ENCODE measurements at places on chromosomes 3 and 15. TPM values are rescaled to one million over a fixed set of nuclear protein-coding genes. Genes with fewer than 3 reads are reported as not detected.

DNA sequence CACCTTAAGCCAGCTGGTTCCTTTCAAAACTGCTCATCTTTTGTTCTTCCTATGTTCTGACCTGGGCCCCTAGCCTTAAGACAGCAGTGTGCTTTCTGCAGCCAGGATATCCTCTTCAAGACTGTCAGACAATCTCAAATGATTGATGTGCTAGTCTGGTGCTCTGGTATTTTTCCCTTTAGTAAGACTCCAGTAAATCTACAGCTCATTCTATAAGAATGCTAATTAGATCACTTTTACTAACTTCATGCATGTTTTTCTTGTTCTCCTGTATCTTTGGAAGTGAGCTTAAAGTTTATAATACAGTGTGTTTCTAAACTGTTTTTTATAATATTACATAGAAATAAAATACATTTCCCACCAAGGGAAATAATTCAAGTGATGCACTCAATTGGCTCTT lies 220.9 kb upstream of the NANOGP8 start:
- no peak overlapping the region for H3K4me3 ChIP-seq
- no peaks in the 10 kb centered on the region for H3K4me1 ChIP-seq
- no peak for DNase-seq
- no peak overlapping the region for H3K27ac ChIP-seq
- H3K36me3 ChIP-seq, result no peaks in the 10 kb centered on the region

- no peaks in the 10 kb centered on the region for H3K27me3 ChIP-seq
- no peaks in the 10 kb centered on the region for H3K4me1 ChIP-seq
- no peak for DNase-seq
- H3K27ac ChIP-seq, result no peak overlapping the region
- no peak overlapping the region for H3K4me3 ChIP-seq
- peaks cover 63% of the 10 kb centered on the region for H3K36me3 ChIP-seq
These were observed 91.5 kb downstream of the STT3B start for GRCh38 chr3:31624083-31624709.

DNA sequence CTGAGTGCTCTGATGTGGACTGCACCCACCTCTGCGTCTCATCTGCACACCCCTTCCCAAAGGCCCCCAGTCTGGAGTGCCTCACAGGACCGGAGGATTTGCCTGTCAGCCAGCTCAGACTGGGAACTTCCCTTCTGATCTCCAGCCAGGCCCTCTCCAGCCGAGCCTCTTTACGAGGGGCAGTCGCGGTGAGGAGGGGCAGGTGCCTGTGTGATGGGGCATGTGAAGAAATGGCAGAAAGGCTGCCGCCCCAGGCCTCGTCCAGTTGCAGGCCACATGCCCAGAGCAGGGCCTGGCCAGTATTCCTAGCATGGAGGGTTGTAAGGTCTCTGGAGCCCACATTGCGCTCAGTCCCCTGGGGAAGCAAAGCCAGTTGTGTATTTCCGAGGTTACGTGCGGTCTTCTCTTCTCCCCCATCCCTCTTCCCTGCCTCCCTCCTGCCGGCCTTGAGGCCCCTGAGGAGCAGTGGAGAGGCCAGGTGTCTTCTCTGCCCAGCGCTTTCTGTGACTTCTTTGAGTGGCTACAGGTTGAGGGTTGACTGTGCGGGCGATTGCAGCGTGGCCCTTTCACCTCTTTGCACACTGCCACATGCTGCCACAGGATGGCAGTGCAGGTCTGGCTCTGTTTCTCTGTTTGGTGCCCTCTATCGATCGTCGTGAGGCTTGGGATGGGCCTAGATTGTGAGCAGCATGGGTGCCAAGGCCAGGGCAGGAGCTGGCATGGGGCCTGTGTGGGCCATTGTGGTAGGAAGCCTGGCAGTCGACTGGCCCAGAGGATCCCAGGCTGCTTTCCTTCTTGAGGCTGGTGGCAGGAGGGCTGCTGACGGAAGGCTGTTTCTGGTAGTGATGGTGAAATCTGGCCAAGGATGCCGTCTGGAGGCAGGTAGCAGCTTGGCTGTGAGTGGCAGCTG lies 5.3 kb downstream of the CLK3 start:
- H3K27me3 ChIP-seq, result no peaks in the 10 kb centered on the region
- peak; percentile 73 for DNase-seq
- peaks cover 47% of the 10 kb centered on the region for H3K4me1 ChIP-seq
- peaks cover 74% of the 10 kb centered on the region for H3K36me3 ChIP-seq

GRCh38 chr3:71846185-71846584 lies 61.2 kb upstream of the PROK2 start:
- DNase-seq, result no peak
- no peak overlapping the region for H3K4me3 ChIP-seq

DNA sequence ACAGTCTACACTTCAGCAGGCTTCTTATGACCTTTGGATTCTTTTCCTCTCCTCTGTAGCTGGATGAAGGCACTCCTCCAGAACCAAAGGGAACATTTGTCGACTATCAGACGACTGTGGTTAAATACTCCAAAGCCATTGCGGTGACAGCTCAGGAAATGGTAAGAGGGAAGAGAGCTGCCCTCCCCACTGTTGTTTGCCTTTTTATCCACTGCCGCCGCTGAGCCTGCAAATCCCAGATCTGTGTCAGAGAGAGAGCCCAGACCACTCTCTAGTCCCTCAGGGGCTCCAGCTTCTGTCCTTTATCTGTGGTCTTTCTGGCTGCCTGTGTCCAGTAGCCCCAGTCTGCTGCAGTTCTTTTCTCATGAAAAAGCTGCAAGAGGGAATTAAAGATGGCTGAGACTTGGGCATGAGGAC lies 261.5 kb upstream of the TPM1 start:
- no peak for DNase-seq
- no peak overlapping the region for H3K4me3 ChIP-seq
- no peaks in the 10 kb centered on the region for H3K36me3 ChIP-seq

- H3K4me3 ChIP-seq, result no peak overlapping the region
- H3K27ac ChIP-seq, result no peak overlapping the region
- DNase-seq, result no peak
- H3K27me3 ChIP-seq, result no peaks in the 10 kb centered on the region
- no peaks in the 10 kb centered on the region for H3K36me3 ChIP-seq
These were observed 238.3 kb upstream of the FEZF2 start for GRCh38 chr3:62611541-62612240.

- no peak overlapping the region for H3K27ac ChIP-seq
- DNase-seq, result no peak
- no peaks in the 10 kb centered on the region for H3K36me3 ChIP-seq
- no peaks in the 10 kb centered on the region for H3K27me3 ChIP-seq
- H3K4me3 ChIP-seq, result no peak overlapping the region
These were observed 176.1 kb upstream of the CHL1 start for GRCh38 chr3:20421-20820.

- no peaks in the 10 kb centered on the region for H3K36me3 ChIP-seq
- H3K4me3 ChIP-seq, result no peak overlapping the region
- no peaks in the 10 kb centered on the region for H3K27me3 ChIP-seq
- DNase-seq, result no peak
- H3K27ac ChIP-seq, result no peak overlapping the region
These were observed 1188.0 kb upstream of the CADM2 start for GRCh38 chr3:83770664-83771402.

DNA sequence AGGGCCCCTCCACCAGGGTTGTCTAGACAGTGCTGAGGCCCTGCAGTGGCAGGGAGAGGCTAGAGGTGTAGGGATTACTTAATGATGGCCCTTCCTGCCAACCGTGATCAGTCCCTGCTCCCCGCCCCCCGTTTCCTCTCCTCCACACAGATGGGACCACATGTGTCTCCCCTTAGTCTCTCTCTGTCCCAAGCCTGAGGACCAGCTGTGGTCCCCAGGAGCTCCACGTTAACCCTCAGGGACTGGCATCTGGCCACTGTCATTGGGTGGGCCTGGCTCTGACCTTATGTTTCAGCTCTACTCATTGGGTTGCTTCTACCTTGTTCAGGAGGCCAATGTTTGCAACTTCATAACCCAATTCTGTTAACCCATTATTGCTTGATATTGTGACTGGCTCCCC lies 6.0 kb upstream of the ALPK3 start:
- H3K4me1 ChIP-seq, result no peaks in the 10 kb centered on the region
- no peak overlapping the region for H3K27ac ChIP-seq
- no peak for DNase-seq

DNA sequence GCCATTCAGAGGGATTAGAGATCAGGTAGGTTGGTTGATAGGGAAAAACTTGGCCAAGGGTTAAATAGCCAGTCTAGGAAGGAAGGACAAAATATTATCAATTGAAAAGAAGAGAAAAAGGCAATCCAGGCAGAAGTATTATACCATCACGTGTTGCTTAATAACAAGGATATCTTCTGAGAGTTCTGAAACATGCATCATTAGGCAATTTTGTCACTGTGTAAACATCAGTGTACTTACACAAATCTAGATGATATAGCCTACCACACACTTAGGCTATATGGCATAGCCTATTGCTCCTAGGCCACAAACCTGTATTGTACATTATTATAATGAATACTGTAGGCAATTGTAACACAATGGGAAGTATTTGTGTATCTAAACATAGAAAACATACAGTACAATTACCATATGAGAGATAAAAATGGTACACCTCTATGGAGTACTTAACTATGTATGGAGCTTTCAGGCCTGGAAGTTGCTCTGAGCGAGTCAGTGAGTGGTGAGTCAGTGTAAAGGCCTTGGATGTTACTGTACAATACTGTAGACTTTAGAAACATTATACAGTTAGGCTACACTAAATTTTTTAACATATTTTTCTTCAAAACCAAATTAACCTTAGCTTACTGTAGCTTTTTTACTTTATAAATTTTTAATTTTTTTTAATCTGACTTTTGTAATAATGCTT lies 2.7 kb downstream of the TEX55 start:
- no peaks in the 10 kb centered on the region for H3K27me3 ChIP-seq
- H3K27ac ChIP-seq, result no peak overlapping the region
- H3K4me3 ChIP-seq, result no peak overlapping the region
- no peaks in the 10 kb centered on the region for H3K4me1 ChIP-seq

GRCh38 chr3:105555206-105555605 lies 188.5 kb downstream of the ALCAM start:
- H3K27me3 ChIP-seq, result no peaks in the 10 kb centered on the region
- no peak overlapping the region for H3K4me3 ChIP-seq
- no peak overlapping the region for H3K27ac ChIP-seq
- H3K36me3 ChIP-seq, result no peaks in the 10 kb centered on the region

DNA sequence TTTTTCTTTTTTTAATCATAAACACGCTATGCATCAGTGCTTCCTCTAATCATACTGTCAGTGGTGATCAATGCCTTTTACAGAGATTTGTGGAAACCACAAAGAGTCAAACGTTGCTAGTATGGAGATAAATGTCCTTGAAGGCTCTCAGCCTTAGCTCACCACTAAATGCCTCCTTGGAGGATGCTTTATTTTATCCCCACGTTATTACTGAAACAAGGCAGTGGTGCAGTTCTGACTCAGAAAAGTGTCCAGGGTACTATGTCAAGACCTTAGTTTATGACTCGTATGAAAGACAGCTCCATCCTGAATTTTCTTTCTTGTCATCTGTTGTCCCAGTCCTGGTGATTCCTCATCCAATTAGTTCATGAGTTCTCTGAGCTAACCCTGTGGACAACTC lies 1146.7 kb downstream of the IGSF11 start:
- no peak overlapping the region for H3K4me3 ChIP-seq
- no peak overlapping the region for H3K27ac ChIP-seq
- H3K27me3 ChIP-seq, result no peaks in the 10 kb centered on the region
- no peak for DNase-seq
- no peaks in the 10 kb centered on the region for H3K4me1 ChIP-seq

DNA sequence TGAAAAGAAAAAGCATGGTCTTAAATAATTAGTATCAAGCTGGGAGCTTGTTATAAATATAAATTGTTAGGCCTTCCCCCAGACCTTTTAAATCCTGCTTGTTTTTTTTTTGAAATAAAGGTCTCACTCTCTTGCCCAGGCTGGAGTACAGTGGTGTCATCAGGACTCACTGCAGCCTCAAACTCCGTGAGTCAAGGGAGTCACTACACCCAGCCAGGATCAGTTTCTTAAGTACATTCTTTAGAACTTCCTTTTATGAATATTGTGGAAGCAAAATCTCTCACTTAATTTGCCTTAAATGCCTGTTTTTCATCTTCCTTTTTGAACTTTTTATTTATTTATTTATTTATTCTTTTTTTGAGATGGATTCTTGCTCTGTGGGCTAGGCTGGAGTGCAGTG lies 20.8 kb upstream of the DENND4A start:
- H3K27me3 ChIP-seq, result no peaks in the 10 kb centered on the region
- no peak overlapping the region for H3K27ac ChIP-seq
- H3K36me3 ChIP-seq, result no peaks in the 10 kb centered on the region
- H3K4me3 ChIP-seq, result no peak overlapping the region

GRCh38 chr3:197809356-197810020 lies 18.4 kb downstream of the LRCH3 start:
- no peaks in the 10 kb centered on the region for H3K36me3 ChIP-seq
- H3K27ac ChIP-seq, result no peak overlapping the region
- no peaks in the 10 kb centered on the region for H3K27me3 ChIP-seq
- peaks cover 18% of the 10 kb centered on the region for H3K4me1 ChIP-seq

- peak overlapping the region; percentile 50 for H3K27ac ChIP-seq
- H3K27me3 ChIP-seq, result no peaks in the 10 kb centered on the region
- peaks cover 15% of the 10 kb centered on the region for H3K36me3 ChIP-seq
These were observed 648 bp downstream of the AMIGO3 start for GRCh38 chr3:49718858-49719213.

- peak overlapping the region; percentile 58 for H3K4me3 ChIP-seq
- no peaks in the 10 kb centered on the region for H3K27me3 ChIP-seq
- peaks cover 9% of the 10 kb centered on the region for H3K4me1 ChIP-seq
- DNase-seq, result no peak
These were observed 994 bp downstream of the MESP1 start for GRCh38 chr15:89749951-89750559.

DNA sequence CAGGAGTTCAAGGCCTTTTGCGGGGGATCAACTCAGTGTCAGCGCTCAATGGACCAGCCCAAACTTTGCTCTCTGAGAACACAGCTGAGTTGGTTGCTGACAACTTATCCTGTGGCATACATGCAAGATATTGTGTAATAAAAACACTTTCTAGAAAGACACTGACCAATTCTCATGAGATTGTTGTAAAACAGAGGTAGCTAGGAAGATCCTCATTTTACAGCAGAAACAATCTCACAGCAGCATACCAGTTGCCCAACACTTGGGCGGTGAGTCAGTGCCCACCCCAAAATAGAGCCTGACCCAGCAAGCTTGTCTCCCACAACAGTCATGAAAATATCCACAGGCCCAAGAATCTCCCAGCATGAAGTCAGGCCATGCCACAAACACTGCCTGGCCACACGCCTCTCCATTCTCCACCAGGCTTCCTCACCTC lies 18.2 kb downstream of the KLHL6 start:
- peaks cover 64% of the 10 kb centered on the region for H3K4me1 ChIP-seq
- H3K36me3 ChIP-seq, result no peaks in the 10 kb centered on the region
- H3K27ac ChIP-seq, result no peak overlapping the region
- H3K4me3 ChIP-seq, result no peak overlapping the region

DNA sequence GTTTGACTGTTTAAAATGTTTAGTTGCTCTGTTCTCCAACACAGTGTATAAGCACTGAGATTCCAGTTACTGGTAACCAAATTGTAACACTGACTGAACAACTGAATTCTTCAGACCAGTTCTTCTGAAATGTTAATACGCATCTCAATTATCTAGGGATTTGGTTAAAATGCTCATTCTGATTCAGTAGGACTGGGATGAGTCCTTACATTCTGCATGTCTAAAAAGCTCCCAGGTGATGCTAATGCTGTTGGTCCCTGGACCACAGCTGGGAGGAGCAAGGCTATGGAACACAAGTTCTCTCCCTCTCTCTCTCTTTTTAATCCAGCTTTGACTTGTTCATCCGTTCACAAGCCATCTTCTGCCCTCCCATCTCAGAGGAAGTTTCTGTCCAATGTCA lies 380.3 kb downstream of the MAGI1 start:
- no peaks in the 10 kb centered on the region for H3K4me1 ChIP-seq
- no peak overlapping the region for H3K27ac ChIP-seq
- DNase-seq, result no peak
- no peaks in the 10 kb centered on the region for H3K36me3 ChIP-seq

MESP2 gene
- polyA plus RNA-seq, result not detected

SENP7 gene
- polyA plus RNA-seq, result 9.7 TPM

B3GNT5 gene
- polyA plus RNA-seq, result 0.53 TPM

A4GNT gene
- polyA plus RNA-seq, result not detected

IFT57 gene
- polyA plus RNA-seq, result 55.2 TPM

CCDC9B gene
- polyA plus RNA-seq, result not detected

UBR1 gene
- 19.0 TPM for polyA plus RNA-seq

PCOLCE2 gene
- not detected for polyA plus RNA-seq
